Effector memory CD8-positive, alpha-beta T cell (primary cell): ENCODE measurements at places on chromosomes 16 and 17.

DNA sequence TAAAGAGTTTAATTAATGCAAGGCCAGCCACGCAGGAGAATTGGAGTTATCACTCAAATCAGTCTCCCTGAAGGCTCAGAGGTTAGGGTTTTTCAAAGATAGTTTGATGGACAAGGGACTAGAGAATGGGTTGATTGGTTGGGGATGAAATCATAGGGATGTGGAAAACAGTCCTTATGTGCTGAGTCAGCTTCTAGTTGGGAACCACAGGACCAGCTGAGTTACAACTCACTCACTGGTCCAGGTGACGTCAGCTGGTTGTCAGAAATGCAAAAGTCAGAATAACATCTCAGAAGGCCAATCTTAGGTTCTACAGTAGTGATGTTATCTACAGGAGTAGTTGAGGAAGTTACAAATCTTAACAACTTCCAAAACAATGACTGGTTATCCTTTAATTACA, 47.6 kb downstream of the CPD start:
- no peak for DNase-seq

- DNase-seq = no peak
These were observed 40.8 kb downstream of the CYB5B start for GRCh38 chr16:69465083-69465721.

GRCh38 chr16:35344012-35344762, 1884.8 kb downstream of the TP53TG3F start:
- no peak for DNase-seq

- DNase-seq = peak; percentile 65
These were observed 196.7 kb upstream of the GSE1 start for GRCh38 chr16:85416228-85417109.

DNA sequence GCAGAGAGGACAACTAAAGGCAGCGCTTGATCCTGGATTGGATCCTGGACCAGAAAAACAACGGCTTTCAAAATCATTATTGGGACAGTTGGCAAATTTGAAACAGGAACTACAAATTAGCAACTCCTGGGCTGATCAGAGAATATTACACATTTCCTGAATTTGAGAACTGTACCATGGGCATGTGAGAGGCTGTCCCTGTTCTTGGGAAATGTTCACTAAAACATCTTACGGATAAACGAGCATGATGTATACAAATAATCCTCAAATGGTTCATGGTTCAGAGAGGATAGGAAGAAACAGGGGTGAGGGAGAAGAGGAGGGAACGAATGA, 2.3 kb upstream of the ITGAE start:
- DNase-seq = no peak

GRCh38 chr16:78794581-78795250, 695.3 kb downstream of the WWOX start:
- no peak for DNase-seq

DNA sequence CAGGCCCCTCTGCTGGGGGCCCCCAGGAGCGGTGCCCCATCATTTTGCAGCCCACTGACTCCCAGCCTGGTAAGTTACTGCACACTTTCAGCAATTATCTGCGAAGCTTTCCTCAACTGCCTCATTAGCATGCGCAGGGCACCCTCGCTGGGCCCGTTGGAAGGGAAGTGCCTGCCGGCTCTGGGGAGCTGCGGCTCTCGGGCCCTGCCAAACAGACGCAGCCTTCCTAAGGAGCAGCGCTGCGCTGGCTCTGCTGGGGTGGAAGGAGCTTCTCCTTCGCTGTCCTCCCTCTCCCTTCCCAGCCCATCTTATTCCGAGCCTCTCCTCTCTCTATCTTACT, 71.0 kb downstream of the RBBP6 start:
- DNase-seq = no peak

DNA sequence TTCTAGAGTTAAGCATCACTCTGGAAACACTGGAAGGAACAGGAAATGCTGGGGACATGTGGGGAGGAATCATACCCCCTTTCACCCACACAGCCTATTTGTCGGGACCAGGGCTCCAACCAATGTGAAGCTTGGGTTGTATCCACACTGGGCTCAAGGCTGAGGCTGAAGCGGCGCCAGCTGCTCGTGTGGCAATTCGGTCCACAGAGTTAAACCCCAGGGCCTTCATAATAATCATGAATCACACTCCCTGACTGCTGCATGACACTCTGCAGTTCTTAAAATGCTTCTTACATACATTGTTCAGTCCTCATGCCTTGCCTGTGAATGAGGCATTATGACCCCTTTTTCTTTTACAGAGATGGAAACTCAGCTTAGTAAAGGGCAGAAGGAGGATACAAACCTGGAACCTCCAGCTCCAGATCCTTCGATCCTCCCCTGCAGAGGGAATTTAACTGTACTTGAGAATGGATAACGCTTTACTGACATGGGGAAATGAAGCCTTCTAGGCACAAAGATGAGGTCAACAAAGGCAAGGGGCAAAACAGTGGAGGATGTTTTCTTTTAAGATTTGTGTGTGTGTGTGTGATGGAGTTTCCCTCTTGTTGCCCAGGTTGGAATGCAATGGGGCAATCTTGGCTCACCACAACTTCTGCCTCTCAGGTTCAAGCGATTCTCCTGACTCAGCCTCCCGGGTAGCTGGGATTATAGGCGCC, 72.7 kb downstream of the SOX9 start:
- no peak for DNase-seq

- no peak for DNase-seq
These were observed 14.7 kb upstream of the JPH3 start for GRCh38 chr16:87587636-87588035.

GRCh38 chr17:70825321-70826125, 656.2 kb downstream of the KCNJ2 start:
- DNase-seq = no peak

DNA sequence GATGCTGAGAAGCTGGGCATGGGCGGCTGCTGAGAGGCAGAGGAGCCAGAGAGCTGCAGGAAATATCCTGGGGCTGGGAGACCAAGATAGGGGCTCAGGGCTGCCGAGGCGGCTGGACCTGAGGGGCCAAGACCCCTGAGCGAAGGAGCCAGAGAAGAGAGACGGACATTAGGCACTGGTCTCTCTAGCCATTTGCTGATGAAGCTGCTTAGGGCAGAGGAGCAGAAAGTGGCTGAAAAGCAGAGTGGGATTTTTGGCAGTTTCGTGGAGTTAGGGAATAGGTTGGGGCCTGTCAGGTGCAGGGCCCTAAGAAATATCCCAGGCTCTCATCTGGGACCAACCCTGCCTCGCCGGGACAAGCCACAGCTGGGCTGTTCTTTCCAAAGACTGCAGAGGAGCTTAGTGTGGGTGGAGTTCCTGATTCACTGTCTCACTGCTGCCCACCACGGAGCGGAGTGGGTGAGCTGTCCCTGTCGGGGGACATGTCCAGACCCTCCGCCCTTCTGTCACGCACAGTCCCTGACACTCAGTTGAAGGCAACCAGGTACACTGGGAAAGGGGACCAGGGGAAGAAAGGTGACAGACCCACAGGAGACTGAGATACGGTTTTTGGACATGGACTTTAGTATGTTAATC, 11.3 kb upstream of the DNASE1 start:
- no peak for DNase-seq

DNA sequence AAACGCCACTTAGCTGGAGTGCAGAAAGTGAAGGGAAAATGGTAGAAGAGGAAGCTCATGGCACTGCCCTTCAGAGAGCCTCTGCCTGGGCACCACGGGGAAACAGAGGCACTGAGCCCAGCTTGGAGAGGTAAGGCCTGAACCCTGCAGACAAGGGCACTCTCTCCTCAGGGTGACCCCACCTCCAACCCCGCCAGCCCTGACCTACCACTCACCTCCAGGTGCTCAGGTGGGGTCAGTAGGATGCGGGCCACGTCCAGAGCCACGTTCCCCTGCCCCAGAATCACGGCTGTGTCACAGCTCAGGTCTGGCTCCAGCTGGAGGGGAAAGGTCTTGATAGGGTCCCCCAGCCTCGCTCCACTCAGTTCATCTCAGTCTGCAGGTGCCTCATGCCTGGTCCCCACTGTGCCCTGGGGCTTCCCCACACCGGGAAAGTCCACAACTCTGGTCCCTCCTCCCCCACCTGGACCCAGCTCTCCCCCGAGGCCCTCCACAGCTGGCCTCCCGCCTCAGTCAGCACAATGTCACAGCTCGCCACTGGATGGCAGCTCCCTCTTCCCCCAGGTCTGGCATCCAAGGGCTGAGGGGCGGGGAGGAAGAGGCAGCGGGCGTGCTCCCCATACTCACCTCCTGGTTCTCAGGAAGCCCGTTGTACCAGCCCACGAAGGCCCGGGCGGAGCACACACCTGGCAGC, 6.0 kb upstream of the GRIN2C start:
- DNase-seq = no peak

DNA sequence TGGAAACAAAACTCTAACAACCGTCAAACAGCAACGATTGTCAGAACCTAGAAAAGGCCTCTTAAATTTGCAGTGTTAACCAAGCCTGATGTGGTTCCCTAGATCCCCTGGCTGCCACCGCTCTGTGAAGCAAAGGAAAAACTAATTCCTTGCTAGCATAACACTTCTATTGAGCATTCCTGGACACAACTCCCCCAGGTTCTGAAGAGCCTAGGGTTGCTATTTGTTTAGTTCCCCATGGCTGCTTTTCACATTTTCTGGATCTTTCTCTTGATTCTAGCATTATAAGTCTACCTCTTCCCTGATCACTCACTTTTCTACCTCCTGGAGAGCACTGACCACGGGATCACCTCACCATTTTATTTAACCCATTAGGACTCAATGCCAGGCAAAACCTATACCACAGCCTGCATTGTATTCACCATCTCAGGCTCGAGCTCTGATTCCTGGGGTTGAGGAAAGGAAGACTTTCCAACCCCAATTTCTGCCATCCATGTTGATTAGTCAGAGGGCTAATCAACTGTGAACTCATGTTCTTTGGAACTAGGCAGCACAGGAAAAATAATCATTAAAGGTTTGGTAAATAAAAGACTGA, 692 bp upstream of the KCNJ16 start:
- DNase-seq = no peak

DNA sequence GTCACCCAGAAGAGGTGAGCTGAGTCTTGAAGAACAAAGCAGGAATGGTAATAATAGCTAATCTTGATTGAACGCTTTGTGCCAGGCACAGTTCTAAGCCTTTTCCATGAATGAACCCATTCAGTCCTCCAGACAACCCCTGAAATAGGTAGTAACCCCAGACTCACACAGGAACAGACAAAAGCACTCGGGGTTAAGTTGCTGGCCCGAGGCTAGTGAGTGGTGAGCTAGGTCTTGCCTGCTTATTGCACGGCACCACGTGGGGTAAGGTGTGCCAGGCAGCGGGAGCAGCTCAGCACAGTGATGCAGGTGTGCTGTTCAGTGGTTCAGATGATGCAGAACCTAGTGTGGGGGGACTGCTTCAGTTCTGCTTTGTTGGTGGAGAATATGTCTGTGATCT, 181.6 kb downstream of the RAB11FIP4 start:
- no peak for DNase-seq

GRCh38 chr16:73033271-73033998, 14.5 kb downstream of the ZFHX3 start:
- no peak for DNase-seq

GRCh38 chr17:35889241-35889640, 9.1 kb upstream of the CCL5 start:
- peak; percentile 46 for DNase-seq

GRCh38 chr17:8503368-8503767, 67.7 kb downstream of the NDEL1 start:
- no peak for DNase-seq

DNA sequence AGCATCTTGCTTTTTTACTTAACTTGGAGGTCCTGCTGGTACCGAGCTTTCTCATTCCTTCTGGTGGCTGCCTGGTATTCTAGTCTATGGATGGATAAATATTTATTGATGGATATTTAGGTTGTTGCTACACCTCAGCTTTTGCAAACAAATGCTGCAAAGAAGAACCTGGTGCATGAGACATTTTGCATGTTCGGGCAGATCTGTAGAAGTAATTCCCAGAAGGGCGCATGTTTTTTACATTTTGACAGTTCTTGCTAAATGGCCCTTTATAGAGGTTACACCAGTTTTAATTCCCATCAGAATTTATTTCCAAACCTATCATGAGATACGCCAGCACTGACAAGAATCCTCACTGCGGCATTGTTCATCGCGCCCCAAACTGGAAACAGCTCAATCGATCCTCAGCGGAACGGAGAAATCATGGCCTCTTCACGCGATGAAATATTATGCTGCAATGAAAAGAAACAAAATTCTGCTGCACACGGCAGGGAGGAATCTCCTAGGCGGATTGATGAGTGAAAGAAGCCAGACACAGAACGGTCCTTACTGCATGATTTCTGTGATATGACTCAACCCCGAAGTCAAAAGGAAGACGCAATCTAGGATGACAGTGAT, 68.0 kb upstream of the CREBBP start:
- DNase-seq = no peak

GRCh38 chr16:23504453-23505179, 5.7 kb downstream of the GGA2 start:
- DNase-seq = peak; percentile 81

GRCh38 chr16:67430977-67431774, at the start of gene HSD11B2:
Gene HSD11B2, plus strand, starts transcription at chr16:67431121. Its CDS starts 128 bp downstream, at chr16:67431249.
- DNase-seq = no peak

DNA sequence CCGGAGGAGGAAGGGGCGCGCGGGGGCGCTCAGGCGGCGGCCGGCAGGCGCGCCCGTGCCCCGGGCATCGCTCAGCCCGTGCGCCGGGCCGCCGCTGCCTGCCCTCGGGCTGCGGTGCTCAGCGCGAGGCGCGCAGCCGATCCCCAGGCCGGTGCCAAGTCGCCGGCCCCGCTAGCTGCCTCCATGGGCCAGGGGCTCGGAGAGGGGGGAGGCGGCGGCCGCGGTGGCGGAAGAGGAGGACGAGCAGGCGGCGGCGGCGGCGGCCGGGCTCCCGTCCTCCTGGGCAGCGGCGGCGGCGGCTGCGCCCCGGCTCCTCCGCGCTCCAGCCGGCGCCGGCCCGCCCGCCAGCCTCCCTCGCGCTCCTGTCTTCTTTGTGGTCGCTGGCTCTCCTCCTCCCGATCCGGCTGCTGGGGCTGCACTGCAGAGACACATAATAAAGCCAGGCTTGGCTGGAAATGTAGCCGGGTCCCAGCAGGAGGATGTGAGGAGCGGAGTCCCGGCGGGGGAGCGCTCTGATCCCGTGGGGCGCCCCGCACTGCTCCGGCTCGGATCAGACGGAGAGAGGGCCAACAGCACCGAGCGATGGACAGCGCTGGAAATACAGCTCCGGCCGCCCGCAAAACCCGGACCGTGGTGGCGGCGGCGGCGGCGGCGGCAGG, 889 bp upstream of the ZNF423 start:
- no peak for DNase-seq

DNA sequence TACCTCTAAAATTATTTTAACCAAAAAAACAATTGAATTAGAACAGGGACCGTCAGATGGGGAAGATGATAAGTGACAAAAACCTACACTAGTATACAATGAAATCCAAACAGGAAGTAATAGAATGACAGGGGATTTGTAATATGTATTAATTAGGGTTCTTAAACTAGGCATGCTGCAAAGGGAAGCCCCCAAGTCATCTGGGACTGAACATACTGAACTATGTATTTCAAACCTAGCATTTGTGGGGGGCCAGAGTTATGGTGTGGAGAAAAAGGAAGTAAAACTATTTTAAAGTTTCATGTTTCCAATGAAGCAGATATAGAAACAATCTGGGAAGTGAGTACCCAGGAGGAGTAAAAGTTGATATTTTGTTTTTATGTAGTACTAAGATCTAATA, 133.2 kb upstream of the HS3ST3A1 start:
- no peak for DNase-seq

GRCh38 chr17:63919311-63919723, 678 bp upstream of the GH1 start:
- DNase-seq = peak; percentile 71
